ENCODE measurements at places on chromosomes 1 and 21.

DNA sequence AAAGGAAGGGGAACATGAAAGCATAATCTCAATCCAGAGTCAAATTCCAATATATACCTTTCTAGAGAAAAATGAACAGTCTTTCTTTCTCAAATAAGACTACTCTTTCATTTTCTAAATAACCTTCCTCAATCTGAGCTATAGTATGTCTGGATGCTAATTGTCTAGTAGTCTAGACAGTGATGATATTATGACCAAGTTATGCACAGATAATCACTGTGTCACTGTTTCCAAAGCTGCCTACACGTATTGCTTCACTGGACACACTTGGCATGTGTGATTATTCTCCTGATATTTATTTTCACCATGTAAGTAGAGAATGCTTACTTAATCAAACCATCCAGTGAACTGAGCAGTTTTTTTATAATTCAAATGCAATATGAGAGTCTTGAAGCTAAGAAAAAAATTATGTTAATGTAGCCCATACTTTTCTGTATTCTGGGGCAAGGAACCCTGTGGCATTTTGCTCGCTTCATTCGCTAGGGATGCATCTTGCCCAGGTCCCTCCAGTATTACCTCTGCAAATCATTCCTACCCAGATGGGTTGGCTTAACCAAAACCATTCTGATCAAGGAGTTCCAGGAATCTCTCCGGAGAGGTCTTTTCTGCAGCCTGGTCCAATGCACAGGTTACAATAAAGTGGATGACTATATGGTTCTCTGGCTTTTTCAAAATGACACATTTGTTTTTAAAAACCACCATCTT, 303.1 kb upstream of the RUNX1 start:
- no peak for DNase-seq

GRCh38 chr1:207344221-207344620, 22.7 kb downstream of the CD55 start:
- no peak for DNase-seq

- DNase-seq = no peak
Observed at GRCh38 chr1:47709872-47710231, 272.0 kb downstream of the FOXD2 start.

DNA sequence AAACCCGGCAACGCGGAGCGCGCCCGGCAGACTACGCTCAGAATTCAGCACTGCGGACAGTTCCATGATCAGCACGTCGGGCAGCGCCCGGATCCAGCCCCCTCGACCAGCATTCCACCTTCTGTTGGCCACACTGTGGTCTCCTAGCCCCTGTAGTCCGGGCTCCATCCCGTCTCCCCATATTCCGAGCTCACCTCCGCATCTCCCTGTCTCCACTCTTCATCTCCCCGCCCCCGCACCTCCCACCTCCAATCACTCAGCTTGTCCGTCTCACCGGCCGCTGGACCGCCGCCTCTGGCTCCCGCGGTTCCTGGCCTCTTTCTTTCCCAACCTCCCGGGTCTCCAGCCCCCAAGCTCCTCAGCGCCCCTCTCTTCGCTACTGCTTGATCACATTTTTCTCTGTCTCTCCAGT, 500 bp downstream of the EPHA10 start:
- no peak for DNase-seq

GRCh38 chr1:39648496-39648895, 9.1 kb upstream of the HEYL start:
- DNase-seq = no peak

DNA sequence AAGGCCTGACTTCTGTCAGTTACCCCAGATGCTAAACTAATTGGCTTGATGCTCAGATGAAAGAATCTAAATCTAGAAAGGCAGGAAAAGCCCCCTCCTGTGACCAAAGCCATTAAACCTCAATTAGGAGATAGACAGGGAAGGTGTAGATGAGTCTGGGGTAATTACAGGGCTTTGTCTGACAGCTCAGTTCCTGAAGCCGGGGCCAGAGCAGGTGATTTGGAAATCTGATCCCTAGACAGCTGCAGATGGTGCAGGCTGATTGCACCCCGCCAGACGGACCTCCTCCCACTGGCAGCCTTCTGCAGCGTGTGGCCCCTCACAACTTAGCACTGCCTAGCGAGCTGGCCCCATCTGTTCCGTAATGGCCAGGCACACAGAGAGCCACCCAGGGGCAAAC, 395.1 kb downstream of the HLX start:
- DNase-seq = no peak

DNA sequence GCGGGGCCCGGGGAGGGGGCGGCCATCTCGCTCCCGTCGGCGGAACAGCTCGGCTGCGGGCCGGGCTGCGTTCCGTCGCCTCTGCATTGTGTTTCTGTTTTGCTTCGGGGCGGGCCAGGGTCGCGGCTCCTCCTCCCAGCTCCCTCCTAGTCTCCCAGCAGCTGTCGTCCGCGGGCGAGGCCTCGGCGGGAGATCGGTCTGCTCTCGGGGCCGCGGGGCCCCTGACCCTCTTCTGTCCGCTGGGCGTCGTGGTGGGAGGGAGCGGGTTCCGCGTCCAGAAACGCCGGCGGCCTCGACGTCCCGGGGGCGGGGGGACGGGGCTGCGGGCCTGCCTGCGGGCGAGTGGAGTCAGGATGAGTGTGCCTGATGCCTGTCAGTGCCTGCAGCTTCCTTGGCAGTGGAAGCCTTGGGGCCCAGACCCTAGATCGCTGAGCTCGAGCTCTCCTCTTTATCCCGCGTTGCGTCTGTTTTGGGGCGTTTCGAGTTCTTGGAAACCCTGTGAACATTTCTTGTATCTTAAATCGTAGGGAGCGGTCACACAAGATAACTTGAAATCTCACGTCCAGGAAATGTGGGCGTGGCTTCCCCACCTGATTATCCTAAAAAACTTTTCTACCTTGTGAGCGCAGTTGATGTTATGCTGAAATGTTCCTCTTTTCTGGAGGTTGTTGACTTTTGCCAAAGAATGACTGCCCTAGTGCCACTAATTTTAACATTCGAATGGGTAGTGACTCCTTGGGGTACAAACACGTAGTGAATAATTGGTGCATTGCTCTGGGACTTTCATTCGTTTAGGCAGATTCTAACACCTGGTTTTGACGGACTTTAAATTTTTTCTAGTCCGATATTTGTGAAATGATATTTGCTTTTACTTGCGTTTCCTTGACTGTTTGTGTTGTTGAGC, 676 bp downstream of the MORC3 start:
- DNase-seq = no peak

- DNase-seq = no peak
Observed at GRCh38 chr1:58155418-58156123, 391.0 kb downstream of the OMA1 start.

GRCh38 chr1:38029685-38030511, 16.7 kb downstream of the POU3F1 start:
- DNase-seq = no peak

DNA sequence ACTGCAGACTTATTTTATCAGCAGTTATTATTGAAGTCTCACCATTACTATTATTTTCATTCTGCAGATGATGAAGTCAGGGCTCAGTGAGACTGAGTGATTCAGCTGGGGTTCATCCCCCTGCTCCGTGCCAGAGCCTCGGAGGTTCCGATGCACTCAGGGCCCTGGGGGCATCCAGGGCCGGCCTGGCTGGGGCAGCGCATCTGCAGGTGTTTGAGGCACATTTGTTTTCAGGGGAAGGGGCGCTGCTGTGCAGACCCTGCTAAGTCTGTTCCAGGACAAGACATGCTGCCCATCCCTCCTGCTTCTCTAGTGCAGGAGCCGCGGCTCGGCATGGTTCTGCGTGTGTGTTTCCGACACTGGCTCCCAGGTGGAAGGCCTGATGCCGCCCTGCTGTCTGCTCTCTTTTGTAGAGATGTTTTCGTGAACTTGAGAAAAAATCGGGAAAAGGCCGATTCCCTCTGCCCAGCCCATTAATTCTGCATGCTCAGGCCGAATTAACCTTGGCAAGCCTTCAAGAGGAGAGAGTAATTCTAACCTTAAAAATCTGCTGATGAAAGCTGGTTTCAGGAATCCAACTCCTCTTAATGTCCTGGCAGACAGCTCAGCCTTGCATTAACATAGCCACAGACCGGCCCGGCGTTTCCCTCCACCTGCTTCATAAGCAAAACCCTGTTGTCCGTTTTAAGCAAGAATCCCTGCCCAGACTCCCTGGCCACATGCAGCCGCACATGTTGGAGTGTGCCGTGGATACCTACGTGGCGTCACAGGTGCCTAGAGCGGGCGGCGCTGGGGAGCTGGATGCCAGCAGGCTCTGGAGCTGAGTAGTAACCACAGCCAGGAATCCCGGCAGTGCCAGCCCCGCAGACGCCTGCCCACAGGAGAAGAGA, 316.0 kb upstream of the VAMP3 start:
- no peak for DNase-seq

GRCh38 chr1:219544163-219544846, 68.6 kb downstream of the ZC3H11B start:
- DNase-seq = no peak

DNA sequence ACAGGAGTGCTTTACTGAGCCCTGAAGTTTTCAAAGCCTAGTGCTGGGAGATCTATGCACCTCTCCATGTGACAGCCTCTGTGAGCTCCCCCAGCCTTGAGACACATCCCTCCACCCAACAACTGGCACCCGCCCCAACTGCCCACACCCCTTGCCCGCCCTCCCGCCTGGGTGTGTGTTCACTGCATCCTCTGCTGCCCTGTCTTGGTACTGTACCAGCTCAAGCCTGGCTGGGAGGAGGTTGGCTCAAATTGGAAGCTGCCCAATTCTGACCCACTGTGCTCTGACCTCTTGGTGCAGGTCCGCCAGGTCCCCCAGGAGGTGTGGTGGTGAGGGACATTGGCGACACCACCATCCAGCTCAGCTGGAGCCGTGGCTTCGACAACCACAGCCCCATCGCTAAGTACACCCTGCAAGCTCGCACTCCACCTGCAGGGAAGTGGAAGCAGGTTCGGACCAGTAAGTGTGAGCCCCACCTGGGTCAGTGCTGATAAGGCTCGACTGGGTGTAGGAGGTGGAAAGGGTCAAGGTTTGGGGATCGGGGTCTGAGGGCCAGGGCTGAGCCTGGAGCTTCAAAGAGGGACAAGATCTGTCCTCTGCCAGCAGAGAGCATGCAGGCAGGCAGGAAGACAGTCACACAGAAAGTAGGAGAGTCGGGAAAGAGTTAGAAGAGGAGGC, 18.0 kb downstream of the TMEM81 start:
- no peak for DNase-seq

DNA sequence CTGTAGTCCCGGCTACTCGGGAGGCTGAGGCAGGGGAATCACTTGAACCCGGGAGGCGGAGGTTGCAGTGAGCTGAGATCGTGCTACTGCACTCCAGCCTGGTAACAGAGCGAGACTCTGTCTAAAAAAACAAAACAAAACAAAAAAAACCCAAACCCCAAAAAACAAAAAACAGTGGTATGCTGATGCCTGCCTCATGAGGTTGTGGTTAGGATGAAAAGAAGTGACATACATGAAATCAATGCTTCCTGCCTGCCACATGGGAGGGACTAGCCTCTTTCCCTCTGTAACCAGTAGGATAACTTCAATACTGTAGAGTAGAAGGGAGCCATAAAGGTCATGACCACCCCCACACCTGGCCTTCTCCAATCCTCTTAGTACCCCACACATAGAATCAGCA, 55.2 kb downstream of the TENT5C start:
- no peak for DNase-seq

- DNase-seq = no peak
Observed at GRCh38 chr1:155223047-155223446, 14.6 kb downstream of the MTX1 start.

DNA sequence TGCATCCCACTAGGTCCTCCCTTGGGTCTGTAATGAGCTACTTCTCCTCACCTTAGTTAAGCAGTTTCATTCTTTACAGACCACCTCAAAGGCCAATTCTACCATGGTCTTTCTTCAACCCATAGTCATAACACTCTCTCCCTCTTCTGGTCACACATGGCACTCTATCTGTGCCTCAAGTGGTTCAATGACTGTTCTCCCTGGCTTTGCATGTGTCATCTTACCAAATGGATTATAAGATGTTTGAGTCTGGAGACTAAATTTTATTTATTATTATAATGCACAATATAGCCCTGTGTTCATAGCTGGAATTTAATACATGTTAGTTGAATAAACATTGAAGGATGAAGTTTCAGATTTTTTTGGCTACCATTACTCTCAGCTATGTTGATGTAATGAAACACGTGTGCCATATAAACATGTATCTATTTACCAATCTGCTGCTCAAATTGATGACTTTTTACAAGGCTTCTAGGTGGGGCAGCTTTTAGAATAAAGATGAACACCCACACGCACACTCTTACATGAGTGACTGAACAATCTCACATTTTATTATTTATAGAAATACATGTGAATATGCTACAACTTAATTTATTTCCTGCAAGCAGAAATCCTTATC, 102.1 kb downstream of the RUNX1 start:
- no peak for DNase-seq

GRCh38 chr1:55826381-55827080, 611.4 kb upstream of the USP24 start:
- DNase-seq = no peak

GRCh38 chr1:7422561-7422960, 348.5 kb upstream of the VAMP3 start:
- DNase-seq = no peak

GRCh38 chr1:59601041-59601441, 213.7 kb upstream of the HOOK1 start:
- no peak for DNase-seq

GRCh38 chr21:27306791-27307775, 340.2 kb upstream of the ADAMTS5 start:
- DNase-seq = no peak

DNA sequence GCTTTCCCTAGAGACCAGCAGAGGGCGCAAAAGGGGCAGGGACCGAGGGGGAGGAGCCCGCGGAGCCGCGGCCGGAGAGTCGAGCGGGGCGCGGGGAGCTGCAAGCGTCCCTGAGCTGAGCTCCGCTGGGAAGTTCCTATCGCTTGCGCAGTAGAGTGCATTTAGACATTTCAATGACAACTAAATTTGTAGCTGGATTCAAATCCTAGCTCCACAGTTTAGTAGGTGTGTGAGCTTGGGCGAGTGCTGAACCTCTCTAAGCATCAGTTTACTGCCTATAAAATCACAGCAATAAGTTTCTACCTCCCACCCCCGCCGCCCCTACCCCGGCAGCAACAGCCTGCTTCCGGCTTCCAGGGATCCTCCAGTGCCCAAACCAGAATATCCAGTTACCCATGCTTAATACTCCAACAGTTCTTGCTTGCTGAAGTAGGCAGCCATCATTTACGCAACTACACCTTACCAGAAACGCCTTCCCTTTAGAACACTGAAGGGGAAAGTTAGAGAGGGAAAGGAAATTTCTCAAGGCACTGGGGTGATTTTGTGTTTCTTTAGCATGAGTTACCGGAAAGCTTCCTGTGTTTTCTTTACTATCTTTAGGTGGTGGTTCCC, 9.1 kb downstream of the TLR5 start:
- peak; percentile 68 for DNase-seq

DNA sequence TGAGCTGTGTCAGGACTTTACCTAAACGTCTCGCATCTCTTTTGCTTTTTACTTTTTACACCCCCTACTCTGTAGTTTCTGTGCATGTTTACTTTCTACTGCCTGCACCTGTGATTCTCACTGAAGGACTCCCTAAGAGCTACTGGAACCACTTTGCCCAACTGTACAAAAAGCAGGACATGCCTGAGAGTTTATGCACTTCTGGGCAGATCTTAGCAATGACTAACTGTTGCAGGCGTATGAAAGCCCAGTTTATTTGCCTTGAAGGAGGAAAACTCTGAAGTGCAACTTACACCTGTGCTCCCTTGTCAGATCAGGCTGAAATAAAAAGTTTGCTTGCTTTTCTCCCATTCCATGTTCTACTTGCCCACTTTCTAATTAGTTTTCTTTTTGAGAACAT, 467.0 kb upstream of the USP24 start:
- DNase-seq = no peak
